ENCODE measurements at places on chromosomes 4 and X.

DNA sequence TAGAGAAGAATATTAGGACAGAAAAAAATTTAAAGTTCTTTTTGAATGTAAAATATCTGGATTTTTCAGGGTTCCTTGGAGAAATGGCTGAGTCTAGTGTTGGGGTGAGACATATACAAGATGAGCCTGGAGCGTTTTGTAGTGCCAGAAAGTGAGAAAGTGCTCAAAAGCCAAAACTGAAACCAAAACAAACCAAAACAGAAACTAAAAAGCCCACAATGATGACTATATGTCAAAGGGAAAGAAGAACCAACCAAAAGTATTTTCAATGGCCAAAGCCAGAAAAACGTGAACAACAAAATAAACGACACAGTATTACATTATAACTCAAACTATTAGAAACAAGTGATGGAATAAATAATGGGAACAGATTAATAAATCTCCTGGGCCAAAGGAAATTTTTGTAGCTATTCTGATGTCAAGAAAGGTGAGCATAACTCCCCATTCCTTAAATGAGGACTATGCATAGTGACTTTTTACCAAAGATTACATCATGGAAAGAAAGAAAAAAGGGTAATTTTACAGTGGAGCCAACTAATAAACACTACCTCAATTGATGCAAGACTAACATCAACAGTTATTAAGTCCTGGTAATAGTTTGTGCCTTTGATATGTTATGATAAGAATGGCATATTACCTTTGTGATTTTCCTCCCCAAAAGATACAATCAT, 1137.6 kb downstream of the C4orf33 start:
- DNase-seq, result no peak

DNA sequence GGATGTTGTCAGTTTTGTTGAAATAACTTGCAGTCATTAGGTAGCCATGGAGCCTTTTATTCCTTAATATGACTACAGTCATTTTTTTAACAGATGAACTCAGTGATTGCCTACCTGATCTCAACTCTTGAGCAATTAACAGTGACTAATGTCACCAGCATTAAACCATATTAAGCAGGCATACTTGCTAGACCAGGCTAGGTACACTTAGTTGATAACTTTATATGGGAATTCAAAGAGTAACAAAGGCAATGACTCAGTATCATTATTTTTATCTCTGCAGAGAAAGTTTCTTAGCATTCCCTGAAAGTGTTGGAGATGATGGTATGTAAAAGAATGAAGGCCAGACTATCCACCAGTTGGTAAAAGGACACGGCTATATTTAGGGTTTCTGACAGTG, at the start of gene C4orf54:
Gene C4orf54 (minus strand): TSS at position 31 of the 400 bp plus-strand sequence. CDS start 3,180 bp downstream, outside the sequence.
- DNase-seq, result no peak

DNA sequence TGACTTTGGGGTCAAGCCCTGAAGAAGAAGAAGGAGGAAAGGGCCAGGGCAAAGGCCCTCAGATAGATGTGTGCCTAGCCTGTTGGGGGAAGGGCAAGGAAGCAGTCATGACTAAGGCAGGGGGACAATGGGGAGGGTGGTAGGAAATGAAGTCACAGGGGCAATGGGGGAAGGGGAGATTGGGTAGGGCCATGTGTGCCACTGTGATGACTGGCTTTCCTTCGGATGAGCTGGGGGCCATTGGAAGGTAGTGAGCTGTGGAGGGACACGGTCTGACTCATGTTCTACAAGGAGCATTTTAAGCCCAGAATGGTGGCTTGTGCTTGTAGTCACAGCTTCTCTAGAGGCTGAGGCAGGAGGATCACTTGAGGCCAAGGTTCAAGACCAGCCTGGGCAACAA, 642.0 kb downstream of the MID1IP1 start:
- no peak for DNase-seq

- DNase-seq, result no peak
Observed at GRCh38 chr4:5412751-5413150, 295.6 kb downstream of the EVC2 start.

DNA sequence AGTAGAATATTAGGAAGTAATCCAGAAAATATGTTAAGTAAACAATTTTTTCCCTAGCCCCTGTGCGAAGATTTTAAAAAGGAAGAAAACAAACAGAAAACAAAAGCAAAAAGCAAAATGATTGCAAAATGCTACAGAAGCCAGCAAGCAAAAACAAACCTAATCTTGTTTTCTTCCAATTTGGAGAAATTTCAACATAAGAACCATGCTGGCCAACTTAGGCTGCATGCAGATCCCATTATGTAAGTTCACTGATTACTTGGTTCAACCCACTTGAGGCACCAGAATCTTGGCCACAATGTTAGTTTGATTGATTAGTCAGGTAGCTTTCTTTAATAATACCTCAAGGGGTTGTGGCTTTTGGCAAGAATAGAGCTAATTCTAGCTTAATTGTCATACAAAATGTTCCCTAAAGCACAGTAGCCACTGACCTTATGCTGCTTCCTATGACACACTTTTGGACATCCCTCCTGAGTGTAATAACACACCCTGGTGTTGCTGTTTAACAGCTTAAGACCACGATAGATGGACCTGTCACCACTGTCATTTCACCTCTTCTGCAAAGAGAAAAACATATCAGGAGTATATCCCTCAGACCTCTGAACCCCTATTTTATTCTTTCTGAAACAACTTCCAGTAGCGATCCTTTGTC, 2342.1 kb downstream of the PCDH7 start:
- no peak for DNase-seq

DNA sequence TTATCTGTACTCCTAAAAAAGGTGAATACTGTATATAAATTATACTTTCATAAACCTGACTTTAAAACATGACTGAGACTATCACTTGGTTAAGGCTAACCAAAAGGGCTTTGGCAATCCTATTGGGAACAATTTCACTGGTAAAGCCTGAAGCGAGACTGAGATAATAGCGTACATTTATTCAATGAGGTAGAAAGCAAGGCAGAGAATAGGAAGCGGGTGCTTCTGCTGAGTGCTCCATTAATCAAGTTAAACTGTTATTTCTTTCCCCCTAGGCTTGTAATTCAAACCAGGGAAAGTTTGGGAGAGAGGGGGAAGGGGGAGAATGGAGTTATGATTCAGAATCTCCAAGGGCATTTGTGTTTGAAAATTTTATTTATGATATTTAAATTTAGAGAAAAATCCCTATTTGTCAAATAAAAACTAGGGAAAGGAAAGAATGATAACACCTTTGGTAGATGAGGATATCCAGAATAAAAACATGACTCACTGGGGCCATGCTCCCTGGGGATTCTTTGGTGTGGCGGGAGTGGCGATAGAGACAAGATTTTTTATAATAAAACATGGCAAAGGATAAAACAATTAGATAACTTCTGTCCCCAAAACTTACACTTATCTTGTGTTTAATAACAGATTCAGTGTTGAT, 34.6 kb upstream of the SORBS2 start:
- no peak for DNase-seq

DNA sequence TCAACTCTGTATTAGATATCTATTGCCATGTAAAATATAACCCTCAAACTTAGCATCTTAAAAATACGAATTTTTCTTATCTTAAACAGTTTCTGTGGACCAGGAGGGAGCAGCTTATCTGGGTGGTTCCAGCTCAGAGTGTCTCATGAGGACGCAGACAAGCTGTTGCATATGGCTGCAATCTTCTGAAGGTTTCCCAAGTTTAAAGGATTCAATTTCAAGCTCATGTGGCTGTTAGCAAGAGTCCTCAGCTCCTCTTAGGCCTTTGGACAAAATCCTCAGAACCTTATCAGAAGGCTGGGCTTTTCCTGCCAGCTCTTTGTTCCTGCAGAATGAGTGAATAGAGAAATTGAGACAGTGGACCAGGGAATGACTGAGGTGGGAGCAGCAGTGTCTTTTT, 2.8 kb upstream of the CTSO start:
- no peak for DNase-seq

- DNase-seq, result no peak
Observed at GRCh38 chrX:103830848-103831247, 1.2 kb downstream of the RAB9B start.

- DNase-seq, result peak; percentile 19
Observed at GRCh38 chr4:154332681-154333421, 158.7 kb downstream of the DCHS2 start.

GRCh38 chr4:165915215-165915614, 42.2 kb downstream of the TLL1 start:
- no peak for DNase-seq

GRCh38 chr4:3573131-3573530, 40.9 kb upstream of the LRPAP1 start:
- no peak for DNase-seq

DNA sequence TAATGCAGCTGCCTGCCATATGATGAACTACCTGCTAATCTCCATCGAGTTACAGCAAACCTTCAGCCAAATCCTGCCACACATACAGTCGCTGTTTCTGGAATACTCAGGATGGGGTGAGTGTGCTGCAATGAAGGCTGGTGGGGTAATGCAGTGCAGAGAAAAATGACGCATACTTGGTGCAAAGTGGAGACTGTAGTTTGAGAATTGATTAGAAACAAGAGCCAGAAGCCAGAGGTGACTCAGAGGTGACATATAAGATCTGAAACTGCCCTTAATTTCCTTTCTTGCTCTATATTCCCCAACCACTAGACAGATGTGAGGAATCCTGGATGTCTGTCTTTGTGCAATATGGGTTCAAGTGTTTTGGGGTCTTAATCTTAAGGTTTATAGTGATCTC, 22.0 kb downstream of the C4orf54 start:
- DNase-seq, result no peak

DNA sequence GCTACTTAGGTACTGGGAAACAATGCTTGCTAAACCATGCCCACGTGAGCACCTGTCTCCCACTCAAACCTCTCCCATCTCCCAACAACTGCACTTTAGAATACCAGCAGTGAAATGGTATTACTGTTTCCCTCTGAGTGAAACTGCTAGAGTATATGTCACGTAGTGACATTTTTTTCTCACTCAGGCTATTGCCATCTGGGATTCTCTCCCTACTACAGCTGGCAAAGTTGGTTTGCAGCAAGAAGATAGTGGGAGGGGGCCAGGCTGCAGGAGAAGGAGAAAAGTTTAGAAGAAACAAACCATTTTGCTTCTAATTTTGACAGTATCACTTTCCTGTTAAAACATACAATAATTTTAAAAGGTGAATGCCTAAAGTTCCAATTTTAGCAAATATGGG, 358.3 kb downstream of the MAPK10 start:
- DNase-seq, result no peak

GRCh38 chr4:142549726-142550463, 296.2 kb downstream of the INPP4B start:
- DNase-seq, result no peak

GRCh38 chr4:3411676-3412075, 30.1 kb upstream of the HGFAC start:
- no peak for DNase-seq

- DNase-seq, result no peak
Observed at GRCh38 chrX:40008791-40009461, 88.8 kb downstream of the BCOR start.

GRCh38 chr4:6153874-6154273, 46.5 kb downstream of the JAKMIP1 start:
- no peak for DNase-seq

- no peak for DNase-seq
Observed at GRCh38 chrX:112852851-112853250, 12.2 kb upstream of the AMOT start.

- DNase-seq, result no peak
Observed at GRCh38 chr4:187357821-187358220, 634.2 kb upstream of the FAT1 start.

DNA sequence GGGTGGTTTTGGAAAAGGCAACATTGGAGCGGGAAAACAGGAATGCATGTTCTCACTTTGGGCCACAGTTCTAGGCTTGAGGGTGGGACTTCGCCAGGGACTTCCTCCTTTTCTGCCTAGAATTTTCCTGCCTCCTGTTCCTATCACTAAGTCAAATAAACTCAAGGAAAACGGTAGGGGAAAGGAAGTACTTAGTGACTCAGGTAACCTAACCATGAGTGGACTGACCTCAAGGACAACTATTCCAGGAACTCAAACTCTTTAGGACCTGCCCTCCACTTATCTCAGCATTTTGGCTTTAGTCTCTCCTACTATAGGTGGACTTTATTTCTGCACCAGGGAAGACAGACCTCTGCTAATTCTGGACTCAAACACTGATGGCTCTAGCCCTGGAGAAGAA, 281.7 kb downstream of the ZNF674 start:
- DNase-seq, result no peak

DNA sequence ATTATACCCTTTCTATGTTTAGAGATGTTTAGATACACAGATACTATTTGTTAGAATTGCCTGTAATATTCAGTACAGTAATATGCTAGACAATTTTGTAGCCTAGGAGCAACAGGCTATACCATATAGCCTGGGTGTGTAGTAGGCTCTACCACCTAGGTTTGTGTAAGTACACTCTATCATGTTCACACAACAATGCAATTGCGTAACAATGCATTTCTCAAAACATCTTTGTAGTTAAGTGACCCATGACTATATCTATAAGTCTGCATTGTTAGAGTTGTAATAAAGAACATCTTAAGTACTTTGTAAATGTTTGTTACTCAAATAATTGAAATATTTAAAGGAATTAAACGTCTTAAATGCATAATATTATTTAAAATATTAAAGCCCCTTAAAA, 379.3 kb downstream of the PPP3CA start:
- DNase-seq, result no peak

- peak; percentile 62 for DNase-seq
Observed at GRCh38 chr4:151408630-151409469, at the start of gene FHIP1A. FHIP1A (plus strand) TSS chr4:151409176; CDS start chr4:151566260, 157,084 bp downstream.

- DNase-seq, result no peak
Observed at GRCh38 chrX:105150557-105150956, 69.9 kb downstream of the TEX13A start.

DNA sequence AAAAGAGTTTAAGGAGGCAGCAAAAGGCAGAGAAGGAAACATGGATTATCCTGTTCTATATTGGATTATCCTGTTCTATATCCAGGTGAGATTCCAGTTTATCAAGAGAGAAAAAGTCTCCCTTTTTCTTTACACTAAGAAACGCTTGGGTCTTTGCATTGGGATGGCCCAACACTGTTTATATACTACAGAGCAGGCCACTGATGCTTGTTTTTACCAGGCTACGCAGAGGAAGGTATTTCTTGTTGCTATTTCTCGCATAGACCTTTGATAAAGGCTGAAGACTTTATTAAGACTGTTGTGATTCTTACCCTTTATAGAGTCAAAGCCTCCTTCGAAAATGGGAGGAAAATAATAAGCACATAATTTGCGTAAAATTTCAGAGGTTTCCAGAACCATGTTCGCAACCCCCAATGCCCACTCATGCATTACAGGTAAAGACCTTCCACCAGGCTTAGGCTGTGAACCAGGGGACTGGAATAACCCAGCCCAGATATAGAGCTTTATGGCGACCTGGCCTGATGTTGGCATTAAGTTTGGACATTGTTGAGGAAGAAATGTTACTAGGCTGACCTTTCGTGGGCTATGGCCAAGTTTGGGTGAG, 218.3 kb downstream of the PTTG2 start:
- no peak for DNase-seq

GRCh38 chrX:105136786-105137185, 83.7 kb downstream of the TEX13A start:
- no peak for DNase-seq

- no peak for DNase-seq
Observed at GRCh38 chr4:154132406-154132805, 343.5 kb upstream of the SFRP2 start.

GRCh38 chrX:82196866-82197265, 995.0 kb downstream of the SH3BGRL start:
- no peak for DNase-seq
